ENCODE measurements at places on chromosomes 11 and 22. TPM values are rescaled to one million over a fixed set of nuclear protein-coding genes. Genes with fewer than 3 reads are reported as not detected.

PHRF1 gene
- total RNA-seq: 34.3 TPM

- DNase-seq: no peak
Measured at GRCh38 chr11:35216962-35217678, 78.1 kb downstream of the CD44 start.

DNA sequence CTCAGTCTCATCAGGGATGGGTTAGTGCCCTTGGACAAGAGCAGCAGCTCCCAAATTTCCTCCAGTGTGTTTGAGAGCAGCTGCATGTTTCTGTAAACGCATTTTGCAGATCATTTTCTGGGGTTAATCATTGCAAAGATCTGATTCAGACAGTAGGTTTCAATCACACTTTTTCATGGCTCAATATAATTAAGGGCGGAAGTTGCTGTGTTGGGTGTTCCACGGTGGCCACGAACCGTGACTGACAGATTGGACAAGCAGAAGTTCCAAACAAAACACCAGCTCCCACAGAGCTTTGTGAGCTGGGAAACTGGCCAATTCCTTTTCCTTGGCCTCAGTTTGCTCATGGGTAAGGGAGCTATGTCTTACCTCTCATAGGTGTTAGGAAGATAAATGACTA is 8.4 kb upstream of the RASSF10 start:
- DNase-seq: peak; percentile 40

- DNase-seq: no peak
Measured at GRCh38 chr11:129365816-129366215, 9.8 kb upstream of the BARX2 start.

GRCh38 chr11:126978911-126979310 is 21.7 kb downstream of the KIRREL3 start:
- no peak for DNase-seq

Data from SJCRH30 (cell line).